Skin of body (tissue), 3 donors: ENCODE measurements at places on chromosomes 7 and 10. TPM values are rescaled to one million over a fixed set of nuclear protein-coding genes. Genes with fewer than 3 reads are reported as not detected.

The ZNF775 gene
- total RNA-seq = 3.0 TPM

The ASNS gene
- total RNA-seq = 8.4 TPM

The ACTR3C gene
- total RNA-seq = 6.3 TPM

The SUGCT gene
- 5.2 TPM for total RNA-seq

The MACC1 gene
- 7.1 TPM for total RNA-seq

The TFEC gene
- total RNA-seq = 2.2 TPM

The TSPAN15 gene
- 23.4 TPM for total RNA-seq

The XRCC2 gene
- 3.6 TPM for total RNA-seq

The LRRC18 gene
- total RNA-seq = 0.39 TPM

The ACSL5 gene
- 10.1 TPM for total RNA-seq

The ADGRA1 gene
- 0.10 TPM for total RNA-seq

The MAT1A gene
- total RNA-seq = 0.30 TPM

The TMEM273 gene
- 12.0 TPM for total RNA-seq

The CYP3A4 gene
- 2.6 TPM for total RNA-seq

The HTRA1 gene
- total RNA-seq = 185 TPM

The CDC14C gene
- not detected for total RNA-seq

The TRPV5 gene
- total RNA-seq = 0.10 TPM

The PTPRN2 gene
- 0.99 TPM for total RNA-seq

The CRTAC1 gene
- total RNA-seq = 3.2 TPM

The OPN1SW gene
- total RNA-seq = not detected

The INHBA gene
- total RNA-seq = 6.5 TPM

The NKX2-3 gene
- not detected for total RNA-seq

The MSMB gene
- 4.8 TPM for total RNA-seq

The GUSB gene
- total RNA-seq = 25.2 TPM

The NT5C2 gene
- total RNA-seq = 92.6 TPM

The NEUROG3 gene
- total RNA-seq = not detected

The SLC26A3 gene
- total RNA-seq = not detected

The CYP2C8 gene
- total RNA-seq = 0.30 TPM

The RBP4 gene
- 55.5 TPM for total RNA-seq

The WNT8B gene
- not detected for total RNA-seq
